Activated T-helper 1 cell treated with anti-CD3 and anti-CD28 coated beads, Interleukin-12 subunit alpha, Interleukin-12 subunit beta, Interleukin-2, Interleukin-4 antibody, amounts not matched to agents 30 ng/mL and 10 ng/mL and 1 ng/mL, durations not matched to agents 14 hours and 24 hours and 36 hours (primary cell): ENCODE measurements at places on chromosomes 3 and 15. TPM values are rescaled to one million over a fixed set of nuclear protein-coding genes. Genes with fewer than 3 reads are reported as not detected.

GRCh38 chr3:52841211-52841980 is 6.6 kb upstream of the MUSTN1 start:
- H3K27me3 ChIP-seq: no peaks in the 10 kb centered on the region
- DNase-seq: no peak
- no peak overlapping the region for H3K27ac ChIP-seq

DNA sequence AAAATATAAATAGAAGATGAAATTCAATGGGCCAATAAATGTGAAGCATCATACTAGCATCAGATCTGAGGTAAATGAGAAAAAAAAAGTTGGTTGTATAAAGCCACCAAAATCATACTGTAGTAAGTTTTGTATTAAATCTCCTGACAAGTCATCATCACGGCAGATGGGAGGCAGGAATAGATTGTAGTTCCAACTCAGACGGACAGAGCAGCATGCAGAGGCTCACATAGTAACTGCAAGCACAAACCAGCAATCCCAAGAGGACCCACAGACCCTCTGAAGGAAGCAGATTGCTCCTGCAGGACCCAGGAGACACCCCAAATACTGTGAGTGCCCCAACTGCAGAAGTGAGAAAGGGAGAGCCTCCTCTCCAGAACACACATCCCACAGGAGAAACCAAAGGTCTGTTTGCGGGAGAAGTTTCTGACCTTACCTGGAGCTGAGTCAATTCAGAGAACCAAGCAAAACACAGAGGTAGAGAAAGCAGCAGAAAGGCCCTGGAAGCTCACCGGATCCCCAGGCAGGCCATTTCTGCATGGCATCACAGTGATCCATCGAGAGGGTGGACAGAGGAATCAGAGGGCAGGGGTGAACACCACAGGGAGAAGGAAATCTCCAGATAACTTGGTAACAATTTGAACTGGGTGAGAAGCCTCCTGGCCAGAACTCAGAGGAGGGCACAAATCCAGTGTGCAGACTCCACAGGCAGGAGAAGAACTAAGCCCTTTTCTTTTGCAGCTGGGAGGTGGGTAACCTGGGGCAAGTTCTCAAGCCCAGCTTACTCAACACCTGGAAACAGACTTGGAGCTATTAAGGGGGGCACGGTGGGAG is 141.6 kb upstream of the ARHGEF26 start:
- H3K27ac ChIP-seq: no peak overlapping the region
- no peak overlapping the region for H3K4me3 ChIP-seq

DNA sequence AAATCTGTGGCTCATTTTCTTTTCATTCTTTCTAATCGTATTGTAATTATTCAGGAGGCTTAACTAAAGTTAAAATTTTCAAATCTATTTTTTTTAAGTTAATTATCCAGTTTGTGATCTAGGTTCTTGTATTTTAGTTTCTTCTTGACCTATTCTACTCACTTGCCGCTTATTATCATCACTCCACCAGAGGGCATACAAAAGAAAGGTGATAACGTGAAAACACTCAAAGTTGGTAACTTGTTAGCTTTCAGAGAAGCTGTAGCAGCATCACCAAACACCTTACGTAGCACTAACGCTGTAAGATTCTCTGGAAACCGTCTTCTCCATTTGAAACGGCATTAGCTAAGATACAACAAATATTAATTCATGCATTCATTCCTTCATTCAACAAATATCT is 4.8 kb downstream of the GNB4 start:
- H3K4me1 ChIP-seq: peaks cover 32% of the 10 kb centered on the region
- H3K27ac ChIP-seq: no peak overlapping the region
- DNase-seq: no peak
- H3K36me3 ChIP-seq: peaks cover 8% of the 10 kb centered on the region
- no peak overlapping the region for H3K4me3 ChIP-seq

GRCh38 chr15:90154861-90155626 is 46.1 kb upstream of the SEMA4B start:
- DNase-seq: no peak
- no peak overlapping the region for H3K4me3 ChIP-seq
- H3K27ac ChIP-seq: no peak overlapping the region
- no peaks in the 10 kb centered on the region for H3K36me3 ChIP-seq

- H3K27me3 ChIP-seq: no peaks in the 10 kb centered on the region
- peaks cover 21% of the 10 kb centered on the region for H3K4me1 ChIP-seq
- no peak overlapping the region for H3K4me3 ChIP-seq
- H3K27ac ChIP-seq: no peak overlapping the region
These were observed 25.2 kb downstream of the UBE2E1 start for GRCh38 chr3:23830869-23831484.

DNA sequence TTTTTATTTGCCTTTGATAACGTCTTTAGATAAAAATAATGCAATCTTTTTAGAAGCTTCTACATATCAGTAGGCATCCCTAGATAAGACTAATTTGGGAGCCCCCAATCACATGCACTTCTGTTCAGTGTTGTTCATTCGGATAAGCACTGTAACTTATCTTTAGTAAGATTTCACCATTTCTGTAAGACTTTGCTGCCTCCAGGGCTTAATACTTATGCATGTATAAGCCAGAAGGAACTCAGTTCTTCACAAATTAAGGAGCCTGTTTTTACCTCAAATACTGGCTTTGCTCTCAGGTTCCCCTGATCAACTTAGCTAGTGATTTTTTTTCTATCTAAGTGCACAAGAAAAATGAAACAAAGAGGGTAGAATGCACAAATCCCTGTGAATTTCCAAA is 20.3 kb downstream of the DOCK3 start:
- H3K4me1 ChIP-seq: no peaks in the 10 kb centered on the region
- H3K4me3 ChIP-seq: no peak overlapping the region
- no peaks in the 10 kb centered on the region for H3K36me3 ChIP-seq
- DNase-seq: no peak
- H3K27me3 ChIP-seq: peaks cover 1% of the 10 kb centered on the region
- no peak overlapping the region for H3K27ac ChIP-seq

DNA sequence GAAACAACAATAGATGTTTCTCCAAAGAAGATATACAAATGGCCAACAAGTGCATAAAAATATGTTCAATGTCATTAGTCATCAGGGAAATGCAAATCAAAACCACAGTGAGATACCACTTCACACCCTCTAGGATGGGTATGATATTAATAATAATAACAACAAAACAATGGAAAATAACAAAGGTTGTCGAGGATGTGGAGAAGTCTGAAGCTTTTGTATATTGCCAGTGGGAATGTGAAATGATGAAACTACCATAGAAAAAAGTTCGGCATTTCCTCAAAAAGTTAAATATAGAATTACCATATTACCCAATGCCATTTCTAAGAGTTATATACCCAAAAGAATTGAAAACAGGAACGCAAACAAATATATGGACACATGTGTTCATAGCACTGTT is 10.8 kb downstream of the BHLHE40 start:
- DNase-seq: no peak
- no peaks in the 10 kb centered on the region for H3K27me3 ChIP-seq
- H3K27ac ChIP-seq: no peak overlapping the region
- no peak overlapping the region for H3K4me3 ChIP-seq

DNA sequence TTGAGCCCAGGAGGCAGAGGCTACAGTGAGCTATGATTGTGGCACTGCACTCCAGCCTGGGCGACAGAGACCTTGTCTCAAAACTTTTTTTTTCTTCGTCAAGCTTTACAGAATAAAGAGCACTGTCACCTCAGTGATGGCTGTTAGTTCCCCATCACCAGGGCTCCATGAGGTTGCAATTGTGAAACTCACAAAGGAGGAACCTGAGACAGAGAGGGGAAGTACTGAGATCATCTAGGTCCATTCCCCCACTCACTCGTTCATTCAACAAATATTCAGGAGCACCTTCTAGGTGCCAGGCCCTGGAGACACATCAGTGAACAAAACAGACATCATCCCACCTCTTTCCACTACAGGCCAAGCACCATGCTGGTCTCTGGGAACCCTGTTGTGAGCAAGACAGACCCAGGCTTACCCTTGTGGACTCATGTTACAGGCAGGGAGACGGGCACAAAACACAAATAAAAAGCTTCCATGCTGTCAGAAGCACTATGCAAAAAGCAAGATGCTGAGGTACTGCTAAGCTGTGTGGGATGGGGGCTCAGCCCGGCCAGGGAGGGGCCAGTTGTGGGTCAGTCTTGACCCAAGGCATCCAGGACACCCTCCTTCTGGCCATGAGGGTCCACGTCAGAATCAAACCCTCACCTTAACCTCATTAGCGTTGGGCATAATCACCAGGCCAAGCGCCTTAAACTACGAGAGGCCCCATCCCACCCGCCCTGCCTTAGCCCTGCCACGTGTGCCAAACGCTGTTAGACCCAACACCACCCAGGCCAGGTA is 2.1 kb upstream of the RHO start:
- H3K36me3 ChIP-seq: no peaks in the 10 kb centered on the region
- H3K27ac ChIP-seq: no peak overlapping the region
- no peaks in the 10 kb centered on the region for H3K27me3 ChIP-seq
- no peak overlapping the region for H3K4me3 ChIP-seq
- H3K4me1 ChIP-seq: no peaks in the 10 kb centered on the region

DNA sequence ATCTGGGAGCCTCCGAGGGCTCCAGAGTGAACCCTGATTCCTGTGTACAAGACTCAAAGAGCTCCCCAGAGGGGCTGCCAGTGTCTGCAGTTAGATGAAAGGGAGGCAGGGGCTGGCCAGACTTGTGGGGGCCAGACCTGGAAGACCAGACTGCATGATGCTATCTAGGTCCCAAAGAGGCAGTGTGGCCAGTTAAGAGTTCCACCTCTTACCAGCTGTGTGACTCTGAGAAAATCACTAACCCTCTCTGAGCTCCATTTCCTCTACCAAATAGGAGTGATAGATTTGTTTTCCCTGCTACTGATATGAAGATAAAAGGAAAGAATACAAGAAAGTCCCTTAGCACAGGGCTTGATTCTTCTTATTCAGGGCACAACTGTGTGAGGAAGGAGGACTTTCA is 29.0 kb downstream of the ACSBG1 start:
- no peak overlapping the region for H3K4me3 ChIP-seq
- no peak for DNase-seq
- no peak overlapping the region for H3K27ac ChIP-seq
- H3K36me3 ChIP-seq: no peaks in the 10 kb centered on the region
- peaks cover 6% of the 10 kb centered on the region for H3K27me3 ChIP-seq
- H3K4me1 ChIP-seq: no peaks in the 10 kb centered on the region

GRCh38 chr3:143358793-143359491 is 239.4 kb downstream of the CHST2 start:
- no peaks in the 10 kb centered on the region for H3K27me3 ChIP-seq
- peaks cover 3% of the 10 kb centered on the region for H3K36me3 ChIP-seq
- H3K27ac ChIP-seq: no peak overlapping the region
- no peak for DNase-seq

DNA sequence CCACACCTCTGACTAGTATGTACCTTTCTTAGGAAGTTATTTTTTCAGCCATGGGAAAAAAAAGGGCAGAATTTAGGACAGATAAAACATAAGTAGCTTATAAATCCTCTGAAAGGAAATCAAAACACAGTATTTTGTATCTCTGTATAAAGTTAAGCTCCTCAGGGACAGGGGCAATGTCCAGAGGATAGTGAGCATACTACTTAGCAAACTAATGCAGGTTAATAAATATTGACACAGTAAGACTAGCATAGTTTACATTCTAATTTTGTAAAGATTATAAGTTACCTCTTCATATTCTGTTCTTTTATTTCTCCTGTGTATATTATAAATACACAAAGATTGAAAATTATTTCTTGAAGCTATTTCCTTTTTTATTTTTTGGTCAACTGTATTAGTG is 2.1 kb downstream of the UBE3A start:
- no peaks in the 10 kb centered on the region for H3K27me3 ChIP-seq
- no peak for DNase-seq
- H3K27ac ChIP-seq: no peak overlapping the region
- H3K4me1 ChIP-seq: peaks cover 38% of the 10 kb centered on the region
- H3K4me3 ChIP-seq: peak overlapping the region; percentile 90

EEFSEC gene
- 18.7 and 19.5 TPM in 2 replicates for total RNA-seq

SPRED1 gene
- total RNA-seq: 0.49 and 0.54 TPM in 2 replicates

FANCD2OS gene
- total RNA-seq: not detected in 2 replicates

KBTBD13 gene
- total RNA-seq: not detected in 2 replicates

AMOTL2 gene
- not detected in 2 replicates for total RNA-seq

CHRNA5 gene
- total RNA-seq: 6.4 and 10.3 TPM in 2 replicates

PARP3 gene
- total RNA-seq: 13.4 and 14.5 TPM in 2 replicates

GOLGA6L7 gene
- not detected in 2 replicates for total RNA-seq
